ENCODE measurements at places on chromosomes 3 and 15.

DNA sequence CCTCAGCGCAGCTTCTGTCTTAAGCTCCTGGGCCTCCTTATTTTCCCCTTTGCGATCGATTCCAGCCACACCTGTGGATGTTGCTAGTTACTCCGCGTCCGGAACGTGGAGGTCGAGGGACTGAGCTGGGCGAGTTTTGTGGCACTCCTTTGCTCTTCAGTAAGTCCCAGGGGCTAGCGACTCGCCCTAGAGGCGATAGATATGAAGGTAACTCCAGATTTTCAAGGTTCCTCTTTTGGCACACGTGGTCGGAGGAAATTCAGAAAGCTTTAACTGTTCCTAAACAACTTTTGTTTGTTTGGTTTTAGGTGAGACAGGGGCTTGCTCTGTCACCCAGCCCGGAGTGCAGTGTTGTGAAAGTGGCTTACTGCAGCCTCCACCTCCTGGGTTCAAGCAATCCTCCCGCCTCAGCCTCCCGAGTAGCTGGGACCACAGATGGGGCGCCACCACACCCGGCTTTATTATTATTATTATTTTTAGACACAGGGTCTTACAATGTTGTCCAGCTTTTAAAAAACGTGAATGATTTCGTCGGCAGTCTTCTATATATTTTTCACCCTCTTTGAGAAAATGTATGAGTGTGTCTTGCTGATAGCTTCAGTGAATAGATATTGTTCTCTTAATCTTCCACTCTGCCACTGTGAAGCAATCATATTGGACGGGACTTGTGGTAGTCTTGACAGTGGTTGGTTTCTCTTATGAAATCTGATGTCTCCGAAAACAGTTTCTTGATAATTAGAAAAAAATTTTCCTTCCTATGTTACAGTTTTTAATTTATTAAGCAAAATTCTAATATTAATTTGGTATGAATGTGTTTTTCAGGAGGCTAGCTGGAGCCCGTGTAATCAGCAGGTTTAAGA, 785 bp downstream of the MFSD1 start:
- DNase-seq: no peak

- DNase-seq: no peak
Observed at GRCh38 chr3:193962986-193963685, 172.8 kb upstream of the HES1 start.

DNA sequence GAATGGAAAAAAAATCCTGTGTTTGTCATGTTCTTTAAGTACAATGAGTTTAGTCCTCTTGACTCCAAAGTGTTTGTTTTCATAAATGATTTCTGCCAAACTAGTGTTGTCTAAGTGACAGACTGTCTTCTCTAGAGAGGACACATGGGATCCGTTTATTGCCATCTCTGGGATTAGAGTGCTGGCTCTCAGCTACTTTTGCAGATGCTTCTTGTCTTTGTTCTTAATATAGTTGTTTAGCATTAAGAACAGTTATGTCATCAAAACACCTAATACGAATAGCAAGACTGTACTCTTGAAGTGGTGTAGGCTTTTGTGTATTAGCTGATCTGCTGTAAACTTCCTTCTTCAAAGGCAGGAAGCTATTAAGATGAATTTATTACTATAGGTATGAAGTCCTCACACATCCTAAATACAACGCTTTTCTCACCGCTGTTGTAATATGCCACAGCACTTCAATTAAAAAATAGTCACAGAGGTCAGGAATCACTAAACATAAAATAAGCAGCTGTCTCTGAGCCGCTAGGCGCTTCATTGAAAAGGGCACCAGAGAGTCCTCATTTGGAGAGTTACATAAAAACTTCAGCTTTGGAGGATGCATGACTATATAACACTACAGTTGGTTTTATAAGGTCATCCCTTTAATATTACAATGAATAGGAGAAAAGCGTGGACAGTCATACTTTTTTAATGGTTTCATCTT, 128.3 kb upstream of the ZNF385D start:
- DNase-seq: no peak

- no peak for DNase-seq
Observed at GRCh38 chr3:191227541-191227940, 28.5 kb downstream of the OSTN start.

GRCh38 chr3:111338059-111338698, 203.8 kb upstream of the CD96 start:
- DNase-seq: peak; percentile 24

GRCh38 chr3:173660645-173661299, 263.2 kb downstream of the NLGN1 start:
- no peak for DNase-seq

DNA sequence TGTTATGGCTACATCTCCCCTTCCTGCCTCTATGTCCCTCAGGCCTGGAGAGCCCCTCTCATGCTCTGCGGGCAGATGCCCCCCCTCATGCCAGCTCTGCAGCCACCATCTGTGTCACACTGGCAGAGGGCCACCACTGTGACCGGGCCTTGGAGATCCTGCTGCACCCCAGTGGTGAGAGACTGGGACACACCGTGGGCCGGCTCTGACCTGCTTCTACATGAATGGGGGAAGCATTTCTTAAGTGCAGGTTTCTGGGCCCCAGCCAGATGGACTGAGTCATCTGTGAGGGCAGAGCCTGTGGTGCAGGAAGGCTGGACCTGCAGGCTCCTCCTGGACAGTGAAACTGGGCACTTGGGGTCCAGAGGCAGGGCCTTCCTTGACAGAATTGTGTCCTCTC, 4.8 kb downstream of the VWA5B2 start:
- DNase-seq: no peak

GRCh38 chr15:92714077-92714476, 58.5 kb upstream of the FAM174B start:
- DNase-seq: no peak

DNA sequence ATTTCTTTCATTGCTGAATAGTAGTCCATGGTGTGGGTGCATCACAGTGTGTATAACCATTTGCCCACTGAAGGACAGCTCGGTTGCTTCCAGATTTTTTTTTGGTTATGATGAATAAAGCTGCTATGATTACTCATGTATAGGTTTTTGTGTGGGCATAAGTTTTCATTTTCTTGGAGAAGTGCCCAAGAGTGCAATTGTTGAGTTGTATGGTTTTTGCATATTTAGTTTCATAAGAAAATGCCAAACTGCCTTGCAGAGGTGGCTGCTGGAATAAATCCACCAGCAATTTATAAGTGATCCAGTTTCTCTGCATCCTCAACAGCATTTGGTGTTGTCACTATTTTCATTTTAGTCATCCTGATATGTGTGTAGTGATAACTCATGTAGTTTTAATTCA, 8.4 kb upstream of the SPESP1 start:
- DNase-seq: no peak

GRCh38 chr3:112498914-112499711, at the start of gene BTLA:
TSS of gene BTLA (minus strand) at chr3:112499472. CDS start at chr3:112499358, 114 bp downstream.
- no peak for DNase-seq

DNA sequence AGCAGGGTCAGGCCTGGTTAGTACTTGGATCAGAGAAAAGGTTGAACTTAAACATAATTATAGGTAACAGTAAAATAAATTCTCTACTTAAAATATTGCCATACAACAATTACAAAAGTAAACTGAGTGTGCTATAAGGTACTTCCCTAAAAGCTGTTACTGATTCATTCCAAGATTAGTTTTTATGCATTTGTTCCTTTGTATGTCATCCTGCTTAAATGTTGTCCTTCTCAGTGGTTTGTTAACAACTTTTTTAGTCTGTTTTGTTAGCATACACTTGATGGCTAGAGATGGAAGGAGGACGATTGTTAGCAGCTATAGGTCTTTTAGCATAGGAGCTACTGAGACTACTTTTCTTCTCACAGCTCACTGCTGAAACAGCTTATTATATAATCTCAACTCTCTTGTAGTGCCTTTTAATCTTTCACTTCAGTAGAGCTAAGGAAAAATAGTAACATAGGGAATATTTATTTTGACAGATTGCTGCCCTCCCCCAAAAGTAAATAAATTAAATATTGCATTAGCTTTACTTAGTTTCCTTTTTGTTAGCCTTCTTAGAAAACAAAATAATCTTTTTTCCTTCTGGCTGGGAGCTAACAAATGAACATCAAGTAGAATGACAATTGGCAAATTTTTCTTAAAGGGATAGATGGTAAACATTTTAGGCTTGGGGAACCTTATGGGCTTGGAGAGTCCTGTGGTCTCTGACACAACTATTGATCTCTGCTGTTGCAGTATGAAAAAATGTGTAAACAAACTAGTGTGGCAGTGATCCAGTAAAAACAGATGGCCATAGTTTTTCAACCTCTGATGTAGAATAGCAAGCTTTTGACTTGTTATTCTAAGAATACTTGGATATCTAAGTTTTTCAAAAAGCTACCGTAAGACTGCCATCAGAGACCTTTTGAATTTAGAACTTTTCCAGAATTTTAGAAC, 39.5 kb downstream of the USP8 start:
- no peak for DNase-seq

GRCh38 chr15:39657668-39658067, 76.8 kb downstream of the THBS1 start:
- no peak for DNase-seq

DNA sequence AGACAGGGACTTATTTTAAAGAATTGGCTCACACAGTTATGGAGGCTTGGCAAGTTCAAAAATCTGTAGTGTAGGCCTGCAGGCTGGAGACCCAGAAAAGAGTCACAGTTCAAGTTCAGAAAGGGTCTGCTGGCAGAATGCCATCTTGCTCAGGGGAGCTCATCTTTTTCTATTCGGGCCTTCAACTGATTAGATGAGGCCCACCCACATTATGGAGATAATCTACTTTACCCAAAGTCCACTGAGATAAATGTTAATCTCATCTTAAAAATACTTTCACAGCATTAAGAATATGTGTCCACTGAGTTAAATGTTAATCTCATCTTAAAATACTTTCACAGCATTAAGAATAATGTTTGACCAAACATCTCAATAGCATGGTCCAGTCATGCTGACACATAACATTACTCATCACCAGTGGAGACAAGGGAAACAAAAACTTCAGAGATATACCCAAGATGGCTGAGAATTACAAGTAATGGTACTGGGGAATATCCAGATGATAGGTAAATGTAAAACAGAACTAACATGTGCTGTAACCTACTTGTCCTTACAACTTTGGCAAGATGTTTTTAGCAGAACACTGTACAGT, 74.3 kb upstream of the STAC start:
- DNase-seq: no peak

- no peak for DNase-seq
Observed at GRCh38 chr15:58528188-58528870, 96.5 kb downstream of the LIPC start.

DNA sequence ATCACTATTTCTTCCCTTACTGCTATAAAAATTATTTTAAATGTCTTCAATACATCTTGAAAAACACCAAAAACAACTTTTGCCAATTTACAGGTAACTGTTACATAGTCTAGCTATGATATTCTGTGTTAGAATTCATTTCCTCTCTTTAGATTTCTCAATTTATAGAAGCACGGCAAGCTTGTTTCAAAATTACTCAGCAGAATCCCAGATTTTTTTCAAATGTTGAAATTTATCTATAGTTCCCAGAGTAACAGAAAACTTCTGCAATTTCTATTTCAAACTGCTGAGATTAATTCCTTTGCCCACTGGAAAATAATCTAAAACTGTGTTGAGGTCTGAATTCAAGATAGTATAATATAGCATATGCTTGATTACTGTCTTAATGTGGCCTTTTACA, 41.2 kb downstream of the CCPG1 start:
- no peak for DNase-seq

GRCh38 chr3:27596921-27597320, 112.7 kb upstream of the SLC4A7 start:
- DNase-seq: no peak

GRCh38 chr3:178392511-178392926, 143.7 kb upstream of the KCNMB2 start:
- DNase-seq: no peak

Measured in D721Med (cell line).